ENCODE measurements at places on chromosomes 13 and 19.

- DNase-seq = no peak
These were observed 2.5 kb downstream of the RPS28 start for GRCh38 chr19:8323781-8324185.

GRCh38 chr19:32040236-32040635, 305.2 kb upstream of the ZNF507 start:
- DNase-seq = no peak

DNA sequence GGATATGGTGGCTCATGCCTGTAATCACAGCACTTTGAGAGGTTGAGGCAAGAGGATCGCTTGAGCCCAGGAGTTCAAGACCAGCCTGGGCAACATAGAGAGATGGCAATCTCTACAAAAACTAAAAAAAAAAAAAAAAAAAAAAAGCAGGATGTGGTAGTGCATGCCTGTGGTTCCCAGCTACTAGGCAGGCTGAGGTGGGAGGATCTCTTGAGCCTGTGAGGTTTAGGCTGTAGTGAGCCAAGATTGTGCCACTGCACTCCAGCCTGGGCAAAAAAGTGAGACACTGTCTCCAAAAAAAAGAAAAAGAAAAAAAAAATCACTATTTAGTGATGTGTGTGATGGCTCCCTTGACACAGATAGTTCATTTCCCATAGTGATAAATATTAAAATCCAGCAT, 365.0 kb upstream of the NBEA start:
- no peak for DNase-seq

DNA sequence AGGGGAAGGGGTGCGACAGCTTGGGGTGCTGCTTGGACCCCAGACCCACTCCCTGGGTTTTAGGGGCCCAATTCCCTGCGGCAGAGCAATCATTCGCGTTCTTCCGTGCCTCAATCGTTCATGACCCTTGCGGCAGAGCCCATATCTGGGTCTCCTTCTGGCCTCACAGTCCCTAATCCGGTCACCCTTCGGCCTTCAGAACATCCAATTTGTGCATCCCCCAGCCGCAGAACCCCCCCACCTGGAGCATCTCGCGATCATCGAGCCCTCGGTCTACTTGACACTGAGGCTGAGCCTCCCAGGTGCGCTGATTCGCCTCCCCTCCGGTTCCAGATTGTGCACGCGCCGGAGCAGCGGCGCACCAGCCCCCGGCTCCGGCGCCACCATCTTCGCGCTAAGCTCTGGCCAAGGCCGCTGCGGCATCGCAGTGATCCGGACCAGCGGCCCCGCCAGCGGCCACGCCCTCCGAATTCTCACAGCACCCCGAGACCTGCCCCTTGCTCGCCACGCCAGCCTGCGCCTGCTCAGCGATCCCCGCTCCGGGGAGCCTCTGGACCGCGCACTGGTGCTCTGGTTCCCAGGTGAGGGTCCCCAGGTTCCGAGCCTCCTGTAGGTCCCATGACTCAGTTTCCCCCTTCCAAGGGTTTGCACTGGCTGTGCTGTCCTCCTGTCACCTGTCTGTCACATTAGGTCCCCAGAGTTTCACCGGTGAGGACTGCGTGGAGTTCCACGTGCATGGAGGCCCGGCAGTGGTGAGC, 501 bp downstream of the GTPBP3 start:
- no peak for DNase-seq

GRCh38 chr19:11373885-11374432, 507 bp upstream of the SWSAP1 start:
- DNase-seq = no peak

GRCh38 chr13:111577208-111577828, 256.9 kb downstream of the TEX29 start:
- no peak for DNase-seq

DNA sequence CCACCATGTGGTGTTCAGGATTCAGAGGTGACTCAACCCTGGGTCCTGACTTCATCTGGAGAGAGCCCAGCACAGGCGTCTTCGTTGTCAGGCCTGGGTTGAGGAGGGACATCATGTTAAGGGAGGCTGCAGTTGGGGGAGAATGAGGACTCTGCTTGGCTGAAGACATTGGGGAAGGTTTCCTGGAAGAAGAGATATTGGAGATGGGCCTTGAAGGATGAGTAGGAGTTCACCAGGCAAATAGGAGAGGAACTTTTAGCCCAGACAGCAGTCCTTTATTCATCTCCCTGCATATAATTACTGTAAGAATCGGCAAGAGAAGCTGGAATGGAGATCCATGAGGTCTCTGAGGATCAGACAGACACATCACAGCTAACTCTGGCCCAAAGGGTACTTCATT, 38.9 kb downstream of the VAV1 start:
- no peak for DNase-seq

- no peak for DNase-seq
These were observed 2.7 kb upstream of the NUP62 start for GRCh38 chr19:49932041-49932451.

GRCh38 chr13:84237143-84237542, 354.9 kb upstream of the SLITRK1 start:
- DNase-seq = no peak

All from occipital lobe (tissue), 3 donors.